Foreskin melanocyte (primary cell): ENCODE measurements at places on chromosomes 4 and X.

DNA sequence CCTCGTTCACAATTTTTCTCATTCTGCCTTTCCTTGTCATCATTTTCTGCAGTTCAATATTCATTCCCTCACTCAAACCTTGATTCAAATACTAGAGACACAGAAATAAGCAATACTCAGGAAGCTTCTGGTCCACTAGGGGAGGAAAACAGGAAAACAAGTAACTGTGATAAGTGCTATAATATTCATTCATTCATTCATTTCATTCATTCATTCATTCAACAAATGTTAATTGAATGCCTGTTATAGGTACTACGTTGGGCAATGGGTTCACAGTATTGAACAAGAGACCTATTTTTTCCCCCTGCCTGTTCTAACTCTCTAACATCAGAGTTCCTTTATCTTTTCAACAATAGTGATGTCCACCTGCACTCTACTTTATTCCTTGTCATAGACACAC is 104.0 kb downstream of the HDAC8 start:
- no peak for DNase-seq

DNA sequence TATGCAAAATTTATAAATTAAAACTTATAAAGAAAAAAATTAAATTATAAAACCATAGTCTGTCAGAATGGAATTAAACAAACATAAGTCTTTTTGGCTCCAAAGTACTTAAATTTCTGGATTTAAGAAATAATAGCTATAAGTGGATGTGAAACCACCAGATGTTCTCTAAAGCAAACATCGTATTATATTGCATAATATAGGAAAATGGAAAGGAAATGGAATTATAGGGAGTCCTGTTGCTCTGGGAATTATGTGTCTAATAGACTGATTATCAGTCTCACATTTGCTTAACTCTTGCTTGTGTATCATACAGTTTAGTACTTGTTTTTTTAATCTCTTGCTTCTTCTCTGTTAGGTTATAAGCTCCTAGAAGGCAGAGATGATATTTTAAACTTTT is 819.2 kb downstream of the RAPGEF2 start:
- DNase-seq: no peak

DNA sequence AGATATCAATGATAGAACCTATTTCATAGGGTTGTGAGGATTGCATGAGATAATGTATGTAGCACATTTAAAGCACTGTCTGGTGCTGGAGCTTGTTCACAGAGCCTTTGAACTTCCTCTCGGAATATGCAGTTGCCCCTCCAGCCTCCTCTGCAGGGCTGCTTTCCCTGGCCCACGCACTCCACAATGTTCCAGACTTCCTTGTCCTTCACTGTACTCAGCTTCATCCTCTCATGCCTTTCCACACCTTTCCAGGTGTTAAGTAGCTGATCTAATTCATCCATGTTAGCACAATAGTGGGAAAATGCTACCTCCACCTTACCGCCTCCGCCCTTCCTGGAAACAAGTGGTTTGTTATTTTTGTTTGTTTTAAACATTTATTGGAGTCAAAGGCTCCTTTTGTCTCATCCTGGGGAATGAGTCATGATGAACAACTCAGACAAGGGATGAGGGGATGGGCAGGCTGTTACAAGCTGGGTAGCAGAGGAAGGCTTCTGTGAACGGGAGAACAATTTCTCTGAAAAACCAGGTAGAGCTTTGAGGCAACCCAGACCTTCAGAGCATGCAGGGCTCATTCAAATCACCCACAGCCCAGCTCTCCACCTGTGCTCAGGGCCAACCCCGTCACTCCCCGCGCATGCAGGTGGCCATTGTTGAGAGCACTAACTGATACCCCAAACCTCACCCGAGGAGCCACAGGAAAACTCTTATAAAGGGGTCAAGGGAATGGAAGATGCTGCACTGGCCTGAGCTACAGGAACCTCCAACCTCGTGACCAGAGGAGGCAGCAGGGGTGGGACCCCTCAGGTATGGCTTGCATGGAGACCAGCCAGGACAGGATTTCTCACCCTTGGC is 84.9 kb upstream of the TBL1X start:
- peak; percentile 6 for DNase-seq

- DNase-seq: no peak
These were observed 126.7 kb upstream of the CENPE start for GRCh38 chr4:103324811-103325210.

- peak; percentile 27 for DNase-seq
These were observed 21.3 kb downstream of the SPCS3 start for GRCh38 chr4:176340871-176341685.

DNA sequence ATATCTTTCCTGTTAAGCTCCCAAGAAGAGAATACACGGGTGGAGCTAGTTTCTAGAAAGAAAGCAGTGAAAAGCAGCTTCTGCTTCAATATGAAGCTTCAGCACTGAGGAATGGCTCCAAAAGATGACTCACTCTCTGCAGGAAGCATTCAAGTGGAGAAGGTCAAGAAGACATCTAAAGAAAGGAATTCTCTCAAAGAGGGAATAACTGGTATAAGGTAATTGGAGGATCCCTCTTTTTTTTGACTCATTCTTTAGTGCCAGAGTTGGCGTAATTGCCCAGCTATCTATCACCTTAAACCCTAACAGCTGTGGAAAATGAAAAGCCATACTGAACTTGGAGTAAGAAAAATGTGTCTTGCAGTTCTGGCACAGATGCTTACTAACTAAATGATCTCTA is 3.5 kb downstream of the EDA2R start:
- no peak for DNase-seq

GRCh38 chr4:141077611-141078225 is 55.6 kb downstream of the RNF150 start:
- no peak for DNase-seq

- no peak for DNase-seq
These were observed 106.7 kb downstream of the KIT start for GRCh38 chr4:54764476-54764875.

DNA sequence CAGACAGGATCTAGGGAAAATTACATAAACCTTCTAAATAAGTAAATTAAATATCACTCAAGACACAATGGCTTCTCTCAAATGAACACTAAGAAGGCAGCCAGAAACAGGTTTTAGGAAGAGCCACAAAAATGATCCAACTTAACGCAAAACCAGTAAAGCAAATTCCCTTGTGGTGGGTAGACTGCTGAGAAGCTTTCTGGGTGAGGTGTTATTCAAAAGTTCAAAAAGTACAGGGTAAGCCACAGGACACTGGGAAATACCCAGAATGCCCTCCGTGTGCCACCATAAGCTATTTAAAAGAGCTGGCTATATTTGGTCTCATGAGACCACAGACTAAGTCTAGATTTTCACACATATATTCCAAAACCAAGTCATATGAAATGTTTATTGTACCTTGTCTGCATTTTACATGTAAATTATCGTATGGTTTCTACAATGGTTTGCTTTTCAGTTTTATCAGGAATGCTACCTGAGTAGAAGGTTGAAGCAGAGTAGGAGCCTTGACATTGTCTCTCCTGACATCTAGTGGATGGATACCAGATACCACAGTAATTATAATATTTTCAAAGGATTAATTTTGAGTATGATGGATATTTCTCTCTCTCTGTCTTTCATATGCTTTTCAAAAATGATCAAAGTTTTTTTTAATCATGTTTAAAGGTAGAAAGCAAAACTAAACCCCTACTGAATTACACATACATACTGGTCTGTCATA is 109.3 kb upstream of the KLHL13 start:
- no peak for DNase-seq

GRCh38 chrX:103781706-103782105 is 5.1 kb downstream of the PLP1 start:
- DNase-seq: no peak

- no peak for DNase-seq
These were observed 363.0 kb upstream of the ZCCHC13 start for GRCh38 chrX:73940893-73941470.

GRCh38 chrX:110442635-110443034 is 84.0 kb downstream of the RTL9 start:
- DNase-seq: peak; percentile 18

GRCh38 chrX:151901826-151902225 is 10.9 kb upstream of the MAGEA4 start:
- no peak for DNase-seq

GRCh38 chrX:4547213-4547836 is 833.9 kb upstream of the PRKX start:
- peak; percentile 7 for DNase-seq

DNA sequence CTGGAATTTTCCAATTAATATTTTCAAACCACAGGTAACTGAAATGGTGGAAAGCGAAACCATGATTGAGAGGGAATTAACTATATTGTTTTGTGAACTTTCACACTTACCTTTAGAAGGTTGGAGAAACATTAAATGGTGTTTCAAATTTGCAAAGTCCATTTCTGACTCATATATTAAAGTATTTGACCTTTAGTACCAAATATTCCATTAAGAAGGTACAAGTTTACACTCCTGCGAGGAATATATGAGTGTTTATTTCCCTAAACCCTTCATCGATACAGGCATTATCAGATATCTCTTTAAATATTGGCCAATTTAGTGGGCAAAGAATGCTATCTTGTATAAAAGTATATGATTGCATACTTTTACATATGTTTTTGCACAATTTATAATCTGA is 44.1 kb upstream of the NPNT start:
- DNase-seq: no peak

DNA sequence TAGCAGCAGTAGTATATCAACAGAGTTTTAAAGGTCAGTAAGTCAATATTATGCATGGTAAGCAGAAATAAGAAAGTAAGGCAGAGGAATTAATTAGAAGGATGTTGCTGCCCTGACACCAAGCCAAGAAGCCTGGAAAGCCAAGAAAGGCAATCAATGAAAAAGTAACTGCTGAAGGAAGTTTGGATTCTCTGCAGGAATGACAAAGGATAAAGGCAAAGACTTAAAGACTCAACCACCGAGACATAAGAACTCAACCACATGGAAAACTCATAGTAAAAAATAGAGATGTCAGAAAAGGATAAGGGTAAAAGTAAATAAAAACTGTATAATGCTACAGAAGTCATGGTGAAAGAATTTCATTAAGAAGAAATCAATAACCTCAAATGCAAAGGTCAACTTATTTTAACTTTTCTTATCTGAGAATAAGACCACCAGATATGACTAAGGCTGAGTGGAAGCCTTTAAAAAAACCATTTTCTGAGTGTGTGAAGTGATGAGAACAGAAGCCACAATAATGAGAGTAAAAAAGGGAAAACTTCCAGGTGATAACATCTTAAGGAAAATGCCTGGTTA is 55.2 kb downstream of the NEK1 start:
- DNase-seq: no peak

- DNase-seq: no peak
These were observed 216.8 kb downstream of the IL15 start for GRCh38 chr4:141853091-141853764.

GRCh38 chr4:145644699-145645098 is 25.5 kb downstream of the MMAA start:
- no peak for DNase-seq

- DNase-seq: no peak
These were observed 882.9 kb upstream of the SLIT2 start for GRCh38 chr4:19368800-19369199.

- DNase-seq: no peak
These were observed 108.4 kb downstream of the LINC00632 start for GRCh38 chrX:140817943-140818342.

DNA sequence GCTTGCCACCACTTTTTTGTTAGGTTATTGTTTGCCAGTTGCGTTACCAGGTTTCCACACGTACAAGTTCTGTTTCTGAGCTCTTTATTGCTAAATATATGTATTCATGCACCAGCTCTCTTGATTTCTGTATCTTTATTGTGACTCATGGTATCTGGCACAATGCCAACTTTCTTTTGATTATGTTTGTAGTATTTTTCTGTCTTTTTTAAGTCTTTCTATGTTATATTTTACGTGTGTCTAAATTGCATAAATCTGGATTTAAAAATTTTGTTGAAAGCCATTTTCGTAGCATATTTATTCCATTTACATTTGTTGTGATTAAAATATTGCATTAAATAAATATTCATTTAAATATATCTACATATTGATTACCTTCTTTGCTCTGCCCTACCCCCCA is 73.8 kb downstream of the KDM6A start:
- DNase-seq: no peak

- no peak for DNase-seq
These were observed 660.5 kb upstream of the PABPC4L start for GRCh38 chr4:134862116-134862515.

DNA sequence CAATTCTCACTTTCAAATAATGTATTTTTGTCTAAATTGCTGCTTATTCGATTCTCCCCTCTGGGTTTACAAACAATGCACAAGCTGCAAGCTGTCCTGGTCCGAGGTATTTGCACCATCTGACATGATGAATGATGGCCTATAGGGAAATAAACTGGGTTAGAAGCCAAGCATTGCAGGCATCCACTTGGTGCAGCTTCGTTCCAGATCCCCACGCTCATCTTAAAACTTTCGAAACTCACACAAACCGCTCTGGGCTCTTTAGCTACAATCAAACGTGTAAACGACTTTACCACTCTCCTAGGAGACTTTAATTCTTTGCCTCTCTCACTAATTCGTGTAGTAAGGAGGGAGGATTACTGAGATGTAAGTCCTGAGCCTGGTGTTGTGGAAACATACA is 19.0 kb downstream of the PHKA2 start:
- no peak for DNase-seq

GRCh38 chr4:8039853-8040252 is 100.2 kb upstream of the AFAP1 start:
- no peak for DNase-seq

DNA sequence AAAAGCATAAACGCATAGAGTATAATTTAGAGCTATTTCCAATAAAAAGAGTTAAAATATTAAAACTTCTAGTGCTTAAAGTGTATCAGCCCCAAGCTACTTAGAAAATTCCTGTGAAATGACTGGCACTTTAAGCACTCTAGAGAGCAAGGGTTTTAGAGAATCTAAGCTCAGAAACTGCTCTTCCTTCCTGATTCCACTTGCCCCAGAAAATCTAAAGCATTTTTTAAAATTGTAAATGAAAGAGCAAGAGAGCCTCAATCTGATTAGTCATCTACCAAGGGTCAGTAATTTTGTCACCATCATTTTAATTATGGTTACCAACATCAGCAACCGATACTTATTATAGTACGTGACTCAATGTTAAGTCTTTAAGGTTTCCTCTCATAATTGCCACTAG is 25.0 kb downstream of the CTPS2 start:
- no peak for DNase-seq

GRCh38 chrX:146154191-146154590 is 336.6 kb downstream of the SLITRK2 start:
- peak; percentile 77 for DNase-seq

- DNase-seq: no peak
These were observed 8.2 kb downstream of the ZCCHC4 start for GRCh38 chr4:25320773-25321172.

DNA sequence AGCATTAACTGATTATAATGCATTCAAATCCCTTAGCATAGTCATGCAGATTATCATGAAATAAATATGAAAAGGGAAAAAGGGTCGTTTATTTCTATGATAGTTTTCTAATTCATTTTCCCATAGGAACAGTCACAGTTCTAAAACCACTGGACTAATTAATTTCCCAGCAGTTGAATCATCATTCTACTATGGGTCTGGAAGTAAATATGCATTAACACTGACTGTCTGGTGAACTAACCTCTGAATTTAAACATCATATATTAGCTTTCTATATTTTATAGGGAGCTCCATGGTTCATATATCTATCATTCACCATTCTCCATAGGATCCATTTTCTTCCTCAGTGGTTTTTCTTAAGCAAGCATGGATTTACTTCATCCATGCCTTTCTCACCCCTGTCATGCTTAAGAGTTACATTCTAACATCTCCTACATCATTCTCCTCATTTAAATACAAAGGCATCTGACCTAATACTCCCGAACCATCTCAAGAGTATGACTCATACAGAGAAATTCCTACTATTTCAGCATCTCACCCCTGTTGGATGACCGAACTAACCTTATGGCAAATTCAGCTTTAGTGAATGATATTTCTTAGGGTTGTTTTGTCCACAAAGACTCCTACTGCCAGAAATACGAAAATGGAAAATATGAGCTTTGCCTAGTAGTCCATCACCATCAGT is 198.7 kb upstream of the ADAMTS3 start:
- no peak for DNase-seq
